ENCODE measurements at places on chromosomes 5 and 9.

- DNase-seq = no peak
Observed at GRCh38 chr5:180813420-180813819, 10.8 kb upstream of the MGAT1 start.

DNA sequence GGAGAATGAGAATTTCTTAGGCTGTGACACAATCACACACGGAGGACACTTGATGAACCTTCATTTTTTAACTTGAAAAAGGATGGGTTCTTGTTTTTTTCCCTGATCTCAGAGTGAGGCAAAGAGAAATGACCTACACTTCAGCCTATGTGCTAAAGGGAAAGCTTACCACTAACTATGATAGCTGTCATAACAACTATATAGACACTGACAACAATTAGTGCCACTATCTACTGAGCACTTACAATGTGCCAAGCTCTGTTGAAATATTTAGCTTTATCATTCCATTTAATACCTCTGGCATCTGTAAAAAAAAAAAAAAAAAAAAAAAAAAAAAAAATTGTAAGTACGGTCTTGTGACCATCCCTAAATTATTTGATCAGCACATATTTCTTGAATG, 135.9 kb upstream of the WWC1 start:
- no peak for DNase-seq

DNA sequence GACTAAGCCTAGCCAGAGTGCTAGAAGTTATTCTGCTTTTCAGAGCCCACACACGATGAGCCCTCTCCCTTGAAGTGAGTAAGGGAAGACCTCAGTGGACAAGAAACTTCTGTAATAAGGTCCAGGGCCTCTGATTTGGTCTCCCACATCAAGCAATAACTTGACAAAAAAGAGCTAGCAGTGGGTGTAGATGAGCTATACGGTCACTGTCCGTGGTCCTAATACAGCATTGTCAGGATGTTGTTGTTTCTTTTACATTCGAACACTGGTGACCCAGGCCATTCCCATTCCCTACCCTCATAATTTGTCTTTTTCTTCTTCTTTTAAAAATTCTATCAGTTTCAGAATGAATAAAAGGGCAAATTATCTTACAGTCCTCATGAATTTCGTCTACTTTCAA, 5.2 kb downstream of the PCSK1 start:
- no peak for DNase-seq

- no peak for DNase-seq
Observed at GRCh38 chr9:79616013-79616412, 44.2 kb downstream of the TLE4 start.

DNA sequence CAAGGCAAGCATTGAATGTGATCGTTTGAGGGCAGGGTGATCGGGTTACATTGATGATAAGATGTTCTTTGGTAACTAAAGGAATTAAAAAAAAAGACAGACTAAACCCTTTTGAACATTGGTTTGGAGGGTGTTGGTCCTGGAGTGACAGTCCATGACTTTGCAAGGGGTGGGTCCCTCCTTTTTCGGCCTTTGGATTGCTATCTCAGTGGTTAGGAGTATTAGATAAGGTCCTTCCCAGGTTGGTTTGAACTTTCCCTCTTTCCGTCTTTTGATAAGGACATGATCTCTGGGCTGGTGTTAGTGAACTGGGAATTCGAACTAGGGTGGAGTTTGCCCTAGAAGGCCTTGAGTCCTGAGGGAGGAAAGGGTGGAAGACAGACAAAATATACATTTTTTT, 5.4 kb upstream of the ABO start:
- DNase-seq = no peak
